ENCODE measurements at places on chromosomes 6 and 20.
A peak's percentile ranks its signal among the peaks of the same experiment; 100 is the strongest.

DNA sequence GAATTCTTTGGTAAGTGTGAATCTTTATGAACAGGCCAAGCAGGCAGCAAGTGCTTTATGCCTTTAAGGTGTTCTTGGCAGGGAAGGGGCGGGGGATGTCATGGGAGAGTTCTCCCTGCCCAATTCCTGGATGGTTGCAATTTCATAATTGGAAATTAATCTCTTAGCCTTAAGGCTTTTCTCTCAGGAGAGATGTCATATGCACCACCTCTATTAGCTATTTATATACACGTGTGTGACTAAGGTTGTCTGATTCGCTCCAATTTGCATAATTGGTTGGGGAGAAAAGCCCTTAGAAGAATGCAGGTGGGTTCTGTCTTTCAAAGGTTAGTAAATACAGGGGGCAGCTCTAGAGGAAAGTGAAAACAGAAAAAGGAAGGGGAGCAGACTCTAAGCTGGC, 5.2 kb upstream of the ENPP5 start:
- no peak for DNase-seq

- no peak for DNase-seq
Measured at GRCh38 chr6:157366648-157367047, 14.3 kb upstream of the ZDHHC14 start.

- no peak for DNase-seq
Measured at GRCh38 chr20:31857861-31858759, 12.2 kb downstream of the DUSP15 start.

GRCh38 chr6:9315966-9316650, 880.8 kb upstream of the SLC35B3 start:
- no peak for DNase-seq

GRCh38 chr6:147268254-147268653, 64.0 kb downstream of the STXBP5 start:
- DNase-seq, result no peak

DNA sequence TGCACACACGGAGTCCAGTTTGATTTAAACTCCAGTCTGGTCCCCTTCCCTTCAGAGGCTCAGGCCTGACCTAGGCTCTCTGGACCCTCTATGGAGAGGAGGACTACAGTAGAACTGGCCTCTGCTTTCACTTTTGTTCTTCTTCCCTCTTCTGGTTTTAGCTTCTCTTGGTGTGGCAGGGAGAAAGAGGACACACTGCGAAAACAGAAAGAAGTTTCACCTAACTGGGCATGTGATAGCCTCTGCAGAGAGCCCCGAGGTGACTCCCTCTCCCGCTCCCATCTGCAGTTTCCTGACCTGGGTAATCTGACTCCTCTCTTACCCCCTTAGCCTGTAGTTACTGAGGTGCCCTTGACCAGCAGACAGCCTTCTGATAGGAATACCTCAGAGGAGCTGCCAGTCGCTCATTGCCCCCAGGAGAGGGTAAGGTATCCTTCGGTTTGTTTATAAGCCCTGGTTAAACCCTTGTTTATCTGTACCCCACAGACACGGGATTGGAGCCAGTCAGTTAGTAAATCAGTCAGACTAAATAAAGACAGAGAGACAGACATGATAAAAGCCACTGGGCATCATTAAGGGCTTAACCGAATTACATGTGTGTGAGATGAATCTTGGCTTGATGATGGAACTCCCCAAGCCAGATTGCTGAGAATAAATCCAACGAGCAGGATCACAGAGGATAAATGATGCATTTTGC, 12.0 kb upstream of the DTNBP1 start:
- no peak for DNase-seq

DNA sequence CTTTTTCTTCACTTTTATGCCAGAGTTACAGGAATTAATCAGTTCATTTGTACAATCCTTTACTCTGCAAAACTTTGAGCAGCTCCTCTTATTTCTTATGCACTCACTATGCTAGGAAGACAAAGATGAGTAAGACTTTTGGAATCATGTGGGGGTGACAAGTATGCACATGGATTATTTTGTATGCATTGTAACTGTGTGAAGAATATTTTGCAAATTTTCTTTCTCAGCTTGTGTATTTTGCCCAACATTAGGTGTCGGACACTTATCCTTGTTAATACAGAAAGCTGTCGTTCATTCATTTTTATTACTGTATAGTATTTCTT, 88.6 kb downstream of the PPP1R14C start:
- DNase-seq, result no peak

DNA sequence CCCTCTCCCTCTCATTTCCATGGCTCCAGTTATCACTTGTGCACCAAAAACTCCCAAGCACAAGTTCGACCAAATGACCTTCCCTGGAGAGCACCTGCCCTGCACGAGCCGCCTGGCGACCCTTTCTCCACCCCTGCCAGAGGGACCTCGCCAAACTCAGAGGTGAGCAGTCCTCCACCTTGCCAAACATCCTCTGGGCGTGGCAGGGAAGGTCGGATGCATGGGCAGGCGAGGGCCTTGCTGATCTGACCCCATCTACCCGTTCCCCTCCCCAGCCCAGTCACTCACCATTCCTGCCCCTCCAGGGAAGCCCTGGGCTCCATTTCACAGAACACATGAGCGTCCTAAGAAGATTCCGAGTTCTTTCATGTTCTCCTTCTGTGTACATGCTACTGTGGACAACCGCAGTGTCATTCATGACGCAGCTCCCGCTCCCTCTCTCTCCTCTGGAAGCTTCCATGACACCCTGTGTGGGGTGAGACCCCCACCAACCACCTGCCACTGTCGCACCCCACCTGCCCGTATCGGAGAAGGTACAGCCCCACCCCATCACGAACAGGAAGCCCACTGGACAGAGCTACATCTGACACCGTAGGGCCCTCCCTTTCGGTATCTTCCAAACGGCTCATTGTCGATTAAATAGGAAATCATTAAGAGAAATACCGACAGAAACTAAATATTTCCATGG, 104.3 kb downstream of the DACT2 start:
- no peak for DNase-seq

GRCh38 chr6:9085054-9085708, 649.8 kb upstream of the SLC35B3 start:
- no peak for DNase-seq

- DNase-seq, result no peak
Measured at GRCh38 chr6:15423286-15423993, 177.6 kb downstream of the JARID2 start.

DNA sequence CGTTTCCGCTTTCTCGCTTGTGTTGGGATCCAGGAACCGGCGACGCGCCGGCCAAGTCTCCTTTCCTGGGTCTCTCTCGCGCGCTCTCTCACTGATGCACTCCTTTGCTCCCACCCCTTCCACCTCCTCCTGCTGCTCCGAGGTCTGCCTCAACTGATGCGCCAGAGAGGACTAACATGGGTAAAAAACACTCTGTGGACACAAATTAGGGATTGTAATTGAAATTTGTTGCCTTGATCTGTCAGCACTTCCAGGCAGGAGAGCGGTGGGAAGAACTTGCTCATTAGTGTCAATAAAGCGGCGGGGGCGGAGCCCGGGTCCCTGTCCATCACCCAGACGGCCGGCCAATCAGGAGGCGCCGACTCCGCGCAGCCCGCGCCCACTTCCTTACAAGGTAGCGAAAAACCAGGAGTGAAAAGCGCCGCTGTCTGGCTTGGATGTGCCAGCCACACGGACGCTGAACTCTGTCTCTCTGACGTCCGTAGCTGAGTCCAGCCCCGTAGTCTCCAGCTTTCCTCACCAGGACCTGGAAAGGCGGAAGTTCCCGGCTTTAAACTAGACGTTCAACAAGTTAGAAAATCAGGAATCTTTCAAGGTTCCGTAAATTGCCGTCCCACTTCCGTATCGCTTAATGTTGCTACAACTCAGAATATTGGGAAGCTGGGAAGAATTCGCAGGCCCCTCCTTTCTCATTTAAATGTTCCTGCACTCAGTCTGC, at the start of gene TBX18:
TBX18 (minus strand) TSS at position 267 of the 718 bp plus-strand sequence. CDS start 417 bp downstream, outside the sequence.
- DNase-seq, result no peak

DNA sequence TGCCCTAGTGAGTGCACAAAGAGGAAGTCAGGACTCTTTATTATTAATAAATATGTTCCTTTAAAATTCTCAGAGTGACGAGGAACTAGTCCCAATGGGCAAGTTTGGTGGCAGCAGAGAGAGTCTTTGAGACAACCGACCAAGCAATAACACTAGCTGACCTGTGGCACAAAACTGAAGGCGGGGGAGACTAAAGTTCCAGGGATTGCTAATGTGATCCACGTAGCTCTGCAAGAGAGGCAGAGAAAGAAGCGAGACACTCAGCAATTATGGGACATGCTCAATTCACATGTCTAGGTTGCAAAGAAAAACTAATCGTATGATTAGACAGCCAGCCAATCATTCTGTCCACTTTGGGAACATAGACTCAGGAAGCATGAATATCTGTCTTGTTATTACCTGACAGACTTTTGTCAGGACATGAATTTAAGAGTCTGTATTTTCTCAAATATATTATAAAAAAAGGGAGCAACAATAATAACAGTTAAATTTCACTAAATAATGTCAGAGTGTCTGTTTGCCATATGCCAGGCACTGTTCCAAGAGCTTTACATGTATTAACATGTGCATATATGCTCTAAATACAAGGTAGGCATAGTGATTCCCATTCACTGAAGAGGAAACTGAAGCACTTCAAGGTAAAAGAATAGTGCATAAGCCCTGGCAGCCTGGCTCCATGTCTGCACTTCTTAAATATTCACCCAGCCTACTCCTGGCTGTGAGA, 81.0 kb downstream of the COL9A1 start:
- no peak for DNase-seq

- DNase-seq, result no peak
Measured at GRCh38 chr6:143166247-143166695, 105.6 kb downstream of the AIG1 start.

GRCh38 chr20:31740208-31740607, 1.1 kb downstream of the TPX2 start:
- no peak for DNase-seq

DNA sequence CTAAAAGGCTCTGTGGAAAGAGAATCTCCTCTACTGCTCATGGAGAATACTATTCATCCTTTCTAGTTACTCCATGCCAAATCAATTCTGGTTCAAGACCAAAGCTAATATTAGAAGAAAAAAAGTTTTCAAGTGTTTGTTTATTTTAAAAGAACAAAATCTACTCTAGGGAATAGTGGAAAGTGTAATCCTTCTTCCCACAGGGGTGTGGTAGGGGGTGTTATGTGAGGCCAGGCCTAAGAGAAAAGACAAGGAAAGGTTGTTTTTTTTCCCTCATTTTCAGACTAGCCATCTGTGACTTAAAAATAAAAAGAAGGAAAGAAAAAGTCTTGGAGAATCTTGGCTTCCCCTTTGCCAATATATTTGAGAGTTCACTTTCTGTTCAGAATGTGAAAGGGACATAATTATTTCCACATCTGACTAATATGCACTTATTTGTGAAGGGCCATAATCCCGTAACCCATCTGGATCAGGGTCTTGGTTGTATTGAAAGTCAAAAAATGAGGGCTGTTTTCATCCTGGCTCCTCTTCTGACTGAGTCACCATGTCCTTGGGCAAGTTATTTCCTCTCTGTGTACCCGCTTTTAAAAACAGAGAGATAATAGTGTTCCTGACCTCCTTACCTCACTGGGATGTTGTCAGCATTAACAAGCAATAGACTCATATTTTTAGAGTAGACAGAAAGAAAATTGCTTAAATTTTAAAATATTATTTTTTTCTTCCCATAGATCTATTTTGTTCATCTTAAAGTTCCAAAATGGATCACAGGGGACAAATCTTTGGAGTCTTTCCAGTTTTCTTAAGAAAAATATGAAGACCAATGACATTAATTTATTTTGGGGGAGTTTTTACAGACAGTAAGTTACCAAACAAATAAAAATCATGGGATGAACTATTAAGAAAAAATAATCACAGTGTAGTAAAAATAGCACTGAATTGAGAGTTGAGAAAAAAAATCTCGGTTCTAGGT, 233.7 kb downstream of the IBTK start:
- DNase-seq, result no peak

GRCh38 chr6:133964052-133964451, 11.0 kb downstream of the TBPL1 start:
- no peak for DNase-seq

GRCh38 chr20:32628960-32629530, 43.9 kb upstream of the NOL4L start:
- DNase-seq, result no peak

- no peak for DNase-seq
Measured at GRCh38 chr6:72761761-72762160, 139.9 kb downstream of the KCNQ5 start.

GRCh38 chr6:44820321-44820720, 432.8 kb downstream of the CDC5L start:
- no peak for DNase-seq

GRCh38 chr6:137873273-137873762, 6.3 kb downstream of the TNFAIP3 start:
- DNase-seq, result peak; percentile 76

GRCh38 chr6:36605560-36606391, 11.6 kb downstream of the SRSF3 start:
- DNase-seq, result no peak

DNA sequence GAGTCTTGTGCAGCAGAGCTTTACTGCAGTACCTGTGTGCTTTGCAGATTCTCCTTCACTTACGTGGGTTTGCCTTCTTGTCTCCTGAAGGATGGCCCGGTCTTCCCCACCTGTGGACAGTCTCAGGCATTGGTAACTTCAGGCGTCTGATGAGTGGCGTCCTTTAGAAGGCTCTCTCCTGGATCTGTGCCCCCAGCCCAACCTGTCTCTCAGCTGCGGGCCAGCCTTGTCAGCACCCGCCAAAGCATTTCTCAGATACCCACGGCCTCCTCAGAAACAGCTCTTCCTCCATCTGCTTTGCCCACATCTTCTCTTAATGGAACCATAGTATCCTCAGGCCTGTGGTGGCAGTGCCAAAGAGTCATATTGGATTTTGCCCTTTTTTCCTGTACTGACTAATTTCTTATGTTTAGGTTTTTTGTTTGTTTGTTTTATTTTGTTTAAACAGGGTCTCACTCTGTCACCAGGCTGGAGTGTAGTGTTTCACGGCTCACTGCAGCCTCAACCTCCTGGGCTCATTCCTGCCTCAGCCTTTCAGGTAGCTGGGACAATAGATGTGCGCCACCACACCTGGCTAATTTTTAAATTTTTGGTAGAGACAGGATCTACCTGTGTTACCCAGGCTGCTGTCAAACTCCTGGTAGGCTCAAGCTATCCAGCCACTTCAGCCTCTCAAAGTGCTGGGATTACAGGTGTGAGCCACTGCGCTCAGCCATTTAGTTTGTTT, 96.6 kb downstream of the ARID1B start:
- DNase-seq, result no peak

GRCh38 chr6:63537201-63537958, 34.9 kb upstream of the LOC128125822 start:
- no peak for DNase-seq

DNA sequence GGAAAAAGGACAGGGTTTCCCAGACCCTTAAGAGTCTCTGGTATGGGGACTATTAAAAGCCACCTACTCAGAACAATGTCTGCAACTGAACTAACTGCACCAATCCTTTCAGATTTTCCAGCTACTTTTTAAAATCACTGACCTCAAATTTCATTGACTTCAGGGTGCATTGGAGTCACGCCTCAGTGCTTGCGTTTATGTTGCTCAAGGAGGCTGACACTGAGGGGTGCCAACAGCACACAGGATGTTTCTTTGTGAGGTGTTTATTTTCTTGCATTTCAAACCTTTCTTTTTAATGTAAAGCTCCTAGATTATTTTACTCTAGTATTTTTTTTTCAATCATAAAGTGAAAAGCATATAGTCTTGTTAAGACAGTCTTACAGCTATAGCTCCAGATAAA, 402.0 kb upstream of the SLC35B3 start:
- DNase-seq, result no peak
